ENCODE measurements at places on chromosomes 6 and 20.
A peak's percentile ranks its signal among the peaks of the same experiment; 100 is the strongest.

DNA sequence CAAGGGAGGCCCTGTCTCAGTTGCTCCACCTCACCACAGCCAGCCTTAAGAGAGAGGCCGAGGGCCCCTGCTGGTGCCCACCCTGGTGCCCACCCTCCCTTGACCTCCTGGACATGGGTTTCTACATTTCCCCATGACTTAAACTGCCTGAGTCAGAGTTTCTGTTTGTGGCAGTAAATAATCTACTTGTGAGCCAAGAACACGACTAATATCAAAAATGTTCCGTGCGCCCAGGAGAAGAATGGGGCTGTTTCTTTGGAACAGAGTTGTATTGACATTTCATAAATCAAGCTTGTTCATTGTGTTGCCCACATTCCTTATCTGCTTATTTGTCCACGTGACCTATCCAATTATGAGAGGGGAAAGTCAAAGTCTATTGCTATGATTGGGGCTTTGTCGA, 143.5 kb downstream of the ANKRD60 start:
- DNase-seq: no peak

- DNase-seq: no peak
Observed at GRCh38 chr20:50585214-50585613, 75.0 kb downstream of the PTPN1 start.

GRCh38 chr6:45148711-45149341, 179.3 kb upstream of the RUNX2 start:
- DNase-seq: no peak

DNA sequence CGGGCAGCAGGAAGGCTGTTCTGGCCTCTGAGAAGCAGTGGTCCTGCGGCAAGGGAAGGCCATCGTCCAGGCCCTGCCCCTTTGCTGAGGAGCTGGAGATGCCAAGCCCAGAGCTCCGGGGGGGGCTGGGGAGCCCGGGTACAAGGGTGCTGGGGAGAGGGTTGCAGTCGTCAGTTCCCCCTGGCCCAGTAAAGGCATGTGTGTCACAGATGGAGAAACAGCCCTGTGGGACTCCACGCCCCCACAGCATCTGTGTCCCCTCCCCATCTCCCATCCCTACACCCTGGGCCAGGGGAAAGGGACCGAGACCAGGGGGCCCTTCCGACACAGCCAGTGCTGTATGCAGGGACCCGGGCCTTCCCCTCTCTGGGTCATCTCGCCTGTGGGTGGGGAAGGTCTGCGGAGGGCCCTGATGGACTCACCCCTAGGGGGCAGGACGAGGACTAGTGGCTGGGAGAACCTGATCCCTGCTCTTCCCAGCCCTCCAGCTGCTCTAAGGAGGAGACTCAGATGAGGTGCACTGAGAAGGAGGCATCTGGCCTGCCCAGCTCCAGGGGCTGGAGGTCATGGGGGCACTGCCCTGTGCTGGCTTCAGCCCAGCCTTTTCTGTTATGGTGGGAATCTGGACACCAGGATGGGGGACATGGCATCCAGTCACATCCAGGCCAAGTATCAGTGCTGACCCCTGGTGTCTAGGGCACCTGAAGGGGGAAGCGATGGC, 609 bp downstream of the MYL9 start:
- no peak for DNase-seq

GRCh38 chr6:64717281-64717680, 989.7 kb downstream of the EYS start:
- no peak for DNase-seq

DNA sequence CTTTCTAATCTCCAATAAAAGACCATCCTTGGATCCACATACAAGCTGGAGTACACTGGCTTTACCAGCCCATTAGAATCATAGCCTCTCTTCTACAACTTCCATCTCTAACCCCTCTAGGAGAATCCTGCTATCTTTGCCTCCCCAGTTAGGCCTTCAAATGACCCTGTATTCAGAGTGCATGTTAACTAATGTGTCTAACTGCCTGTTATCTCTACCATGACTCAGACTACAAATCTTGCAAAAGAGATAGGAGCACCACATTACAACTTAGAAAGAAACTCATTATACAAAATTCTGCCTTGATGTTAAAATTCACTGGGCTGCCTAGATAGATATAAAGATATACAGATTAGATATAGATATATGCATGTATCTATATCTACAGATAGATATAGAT, 28.2 kb downstream of the GPR63 start:
- DNase-seq: no peak

- DNase-seq: no peak
Observed at GRCh38 chr6:5276581-5276980, 15.3 kb downstream of the FARS2 start.

- DNase-seq: peak; percentile 36
Observed at GRCh38 chr6:145028144-145028818, 707.0 kb downstream of the EPM2A start.

DNA sequence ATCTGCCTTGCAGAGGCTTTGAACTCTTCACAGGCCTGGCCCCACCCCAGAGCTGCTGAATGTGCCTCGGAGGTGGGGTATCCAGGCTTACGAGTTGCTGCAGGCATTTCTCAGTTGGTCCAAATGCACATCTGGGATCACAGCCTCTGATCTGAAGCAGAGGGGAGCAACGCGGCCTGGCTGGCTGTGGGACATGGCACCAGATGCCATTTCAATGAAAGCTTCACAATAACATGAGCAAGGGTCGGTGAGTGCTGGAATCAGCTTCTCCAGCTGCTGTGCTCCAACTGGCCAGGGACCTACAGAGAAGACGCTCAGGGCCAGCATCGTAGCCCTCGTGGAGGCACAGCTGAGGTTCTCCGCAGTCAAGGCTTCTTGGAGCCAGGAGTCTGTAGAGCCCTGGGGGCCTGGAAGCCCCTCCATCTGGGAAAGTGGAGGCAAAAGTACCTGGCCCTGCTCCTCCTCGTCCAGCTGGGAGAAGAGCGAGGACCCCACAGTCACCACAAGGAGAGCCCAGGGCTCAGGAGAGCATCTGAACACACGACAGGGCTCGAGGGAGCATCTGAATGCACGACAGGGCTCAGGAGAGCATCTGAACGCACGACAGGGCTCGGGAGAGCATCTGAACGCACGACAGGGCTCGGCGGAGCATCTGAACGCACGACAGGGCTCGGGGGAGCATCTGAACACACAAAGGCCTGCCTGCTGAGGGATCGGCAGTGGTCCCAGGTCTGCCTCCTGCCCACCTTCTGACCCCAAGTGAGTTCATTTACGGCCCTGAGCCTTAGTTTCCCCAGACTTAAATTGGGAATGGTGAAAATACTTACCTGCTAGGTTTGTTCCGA, 165.2 kb downstream of the DLL1 start:
- no peak for DNase-seq

- DNase-seq: no peak
Observed at GRCh38 chr6:63724721-63725120, 89.1 kb downstream of the PHF3 start.

GRCh38 chr20:63062188-63063140, 55.7 kb upstream of the BHLHE23 start:
- DNase-seq: no peak

- DNase-seq: no peak
Observed at GRCh38 chr6:18763086-18763485, 375.9 kb downstream of the RNF144B start.

Data from GM13977 (cell line).